CD4-positive, alpha-beta T cell treated with Interleukin-4 for 1 hour (primary cell): ENCODE measurements at places on chromosomes 1 and 21.

GRCh38 chr1:180382326-180383115 is 119.9 kb downstream of the ACBD6 start:
- no peak for DNase-seq

DNA sequence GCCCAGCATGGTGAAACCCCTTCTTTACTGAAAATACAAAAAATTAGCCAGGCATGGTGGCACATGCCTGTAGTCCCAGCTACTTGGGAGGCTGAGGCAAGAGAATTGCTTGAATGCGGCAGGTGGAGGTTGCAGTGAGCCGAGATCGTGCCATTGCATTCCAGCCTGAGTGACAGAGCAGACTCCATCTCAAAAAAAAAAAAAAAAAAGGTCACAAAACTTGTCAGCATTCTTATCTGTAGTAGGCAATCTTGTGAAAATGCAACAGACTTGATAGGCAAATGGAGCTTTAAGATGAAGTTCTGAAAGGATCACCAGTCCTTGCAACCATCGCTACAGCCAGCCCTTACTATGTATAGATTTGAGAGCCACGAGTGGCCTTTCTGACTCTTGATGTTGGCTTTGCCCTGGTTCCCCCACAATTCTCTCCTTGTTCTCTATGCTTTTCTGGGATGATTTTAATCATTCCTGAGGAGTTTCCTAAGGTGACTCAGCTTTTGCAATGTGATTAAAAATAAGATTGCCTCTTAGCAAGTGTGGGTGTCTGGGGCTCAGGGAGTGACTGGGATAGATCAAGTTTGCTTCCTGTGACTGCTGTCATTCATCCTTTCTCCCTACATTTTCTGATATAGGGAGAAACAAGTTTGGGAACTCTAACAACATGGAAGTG is 7.1 kb upstream of the MAP1LC3C start:
- DNase-seq, result no peak

DNA sequence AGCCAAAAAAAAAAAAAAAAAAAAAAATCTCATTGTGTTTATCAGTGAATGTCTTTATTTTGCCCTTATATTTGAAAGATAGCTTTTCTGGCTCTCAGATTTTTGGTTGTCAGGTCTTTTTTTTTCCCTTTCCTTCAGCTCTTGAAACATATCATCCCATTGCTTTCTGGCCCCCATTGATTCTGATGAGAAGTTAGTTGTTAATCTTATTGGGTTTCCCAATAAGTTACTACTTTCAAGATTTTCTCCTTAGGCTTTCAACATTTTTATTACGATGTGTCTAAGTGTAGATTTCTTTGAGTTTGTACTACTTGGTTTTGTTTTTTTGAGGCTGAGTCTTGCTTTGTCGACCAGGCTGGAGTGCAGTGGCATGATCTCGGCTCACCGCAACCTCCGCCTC is 14.7 kb upstream of the SOAT1 start:
- DNase-seq, result no peak

GRCh38 chr1:88916883-88917282 is 25.5 kb upstream of the GTF2B start:
- DNase-seq, result no peak

GRCh38 chr1:201309416-201309815 is 26.1 kb downstream of the PKP1 start:
- DNase-seq, result no peak

DNA sequence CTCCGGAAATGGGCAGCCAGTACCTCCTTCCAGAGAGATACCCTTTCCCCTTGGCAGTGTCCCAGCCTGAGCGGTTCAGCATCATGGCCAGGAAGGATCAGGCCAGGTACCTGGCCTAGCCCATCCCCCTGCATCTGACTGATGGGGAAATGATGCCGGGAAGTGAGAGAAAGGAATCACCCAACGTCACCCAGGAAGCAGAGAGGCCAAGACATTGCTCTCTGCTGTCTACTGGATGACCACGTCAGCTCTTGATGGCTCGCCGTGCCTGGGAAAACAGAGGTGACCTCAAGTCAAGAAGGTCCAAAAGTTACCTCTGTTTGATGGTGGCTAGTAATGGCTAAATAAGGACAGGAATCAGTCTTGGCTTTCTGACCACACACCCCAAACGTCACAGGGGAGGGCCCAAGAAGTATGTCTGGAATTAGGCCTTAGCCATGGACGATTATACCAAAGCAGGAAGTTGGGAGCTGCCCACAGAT is 79.0 kb downstream of the MRPL37 start:
- no peak for DNase-seq

DNA sequence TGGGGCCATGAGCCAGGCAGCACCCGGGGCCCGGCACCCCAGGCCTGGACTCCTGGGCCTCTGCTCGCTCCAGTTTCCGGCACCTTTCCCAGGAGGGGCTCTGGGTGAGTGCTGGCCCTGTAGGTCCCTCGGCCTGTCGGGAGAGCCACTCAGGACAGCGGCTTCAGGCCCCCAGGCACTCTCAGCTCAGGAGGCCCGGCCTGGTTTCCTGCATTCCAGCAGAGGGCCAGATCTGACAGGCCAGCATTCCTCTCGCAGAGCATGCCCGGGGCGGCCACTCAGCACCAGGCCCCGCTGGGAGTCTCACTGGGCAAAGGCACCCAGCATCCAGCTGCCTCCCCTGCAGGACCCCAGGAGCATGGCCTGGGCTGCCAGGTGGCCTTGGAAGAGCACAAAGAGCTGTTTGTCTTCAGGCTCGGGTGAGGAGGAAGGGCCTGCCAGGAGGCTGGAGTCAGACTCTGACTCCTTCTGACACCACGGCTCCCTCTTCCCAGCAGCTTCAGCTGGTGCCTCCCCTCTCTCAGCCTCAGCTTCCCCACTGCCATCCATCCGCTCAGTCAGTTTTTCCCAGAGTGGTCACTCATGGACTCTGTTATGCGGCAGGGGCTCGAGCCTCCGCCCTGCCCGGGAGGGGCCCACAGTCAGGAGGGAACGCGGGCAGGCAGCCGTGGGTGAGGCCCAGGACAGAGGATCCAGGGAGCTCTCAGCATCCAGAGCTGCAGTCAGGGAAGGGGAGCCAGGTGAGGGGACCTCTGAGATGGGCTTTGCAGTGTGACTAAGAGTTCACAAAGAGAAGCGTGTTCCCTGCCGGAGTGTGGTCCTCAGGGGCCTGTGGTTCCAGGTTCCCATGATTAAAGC is 51.7 kb downstream of the WNT9A start:
- DNase-seq, result no peak

DNA sequence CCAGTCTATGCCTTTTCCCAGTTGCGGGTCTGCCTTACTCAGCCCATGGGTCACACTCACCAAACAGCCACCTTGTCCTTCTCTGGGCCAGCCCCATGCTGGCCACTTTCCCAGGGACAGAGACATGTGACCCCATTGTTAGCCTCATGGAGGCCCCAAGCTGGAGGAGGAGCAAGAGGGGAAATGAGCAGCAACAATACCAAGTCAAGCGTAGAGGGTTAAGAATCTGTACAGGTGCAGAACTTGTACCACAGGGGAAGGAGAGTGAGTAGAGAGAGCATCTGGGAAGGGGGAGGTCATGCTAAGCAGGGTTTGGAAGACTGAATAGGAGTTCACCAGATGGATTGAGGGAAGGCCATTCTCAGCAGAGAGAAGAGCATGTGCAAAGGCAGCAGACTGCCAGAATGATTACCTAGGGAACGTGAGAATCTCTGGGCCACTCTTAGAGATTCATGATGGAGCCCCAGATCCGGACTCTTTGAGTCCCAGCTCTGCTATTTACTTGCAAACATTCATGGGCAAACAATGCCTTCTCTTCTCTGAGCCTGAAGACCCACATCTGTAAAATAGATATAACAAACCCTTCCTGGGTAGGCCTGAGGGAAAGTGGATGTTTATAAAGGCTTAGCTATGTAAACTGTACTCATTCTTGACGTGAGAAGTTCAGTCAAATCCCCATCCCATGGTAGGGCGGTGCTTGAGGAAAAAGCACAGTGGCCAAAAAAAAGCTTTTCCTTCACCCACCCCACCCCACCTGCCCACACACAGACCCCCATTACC is 2.8 kb upstream of the SLC2A1 start:
- DNase-seq, result no peak

DNA sequence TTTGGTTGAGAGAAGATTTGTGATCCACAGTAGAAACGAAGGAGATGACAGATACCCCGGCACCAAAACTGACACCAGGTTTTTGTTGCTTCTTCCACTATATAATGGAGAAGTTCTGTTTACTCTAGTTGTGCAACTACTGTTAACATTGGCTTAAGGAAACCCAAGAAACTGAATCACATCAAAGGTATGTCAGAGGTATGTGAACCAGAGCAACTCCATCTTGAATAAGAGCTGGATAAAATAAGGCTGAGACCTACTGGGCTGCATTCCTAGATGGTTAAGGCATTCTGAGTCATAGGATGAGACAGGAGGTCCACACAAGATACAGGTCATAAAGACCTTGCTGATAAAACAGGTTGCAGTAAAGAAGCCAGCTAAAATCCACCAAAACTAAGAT is 173.7 kb upstream of the CAMK1G start:
- no peak for DNase-seq

GRCh38 chr1:229283183-229283611 is 12.3 kb downstream of the RAB4A start:
- DNase-seq, result no peak

- DNase-seq, result no peak
Observed at GRCh38 chr1:225447650-225448089, 19.8 kb upstream of the LBR start.

GRCh38 chr1:2969845-2970291 is 51.4 kb upstream of the ACTRT2 start:
- no peak for DNase-seq

- DNase-seq, result no peak
Observed at GRCh38 chr1:44678626-44679025, 4.1 kb downstream of the ARMH1 start.

- DNase-seq, result no peak
Observed at GRCh38 chr1:3881193-3881480, 18.9 kb downstream of the C1orf174 start.

GRCh38 chr21:45655124-45655523 is 11.6 kb downstream of the PCBP3 start:
- no peak for DNase-seq

DNA sequence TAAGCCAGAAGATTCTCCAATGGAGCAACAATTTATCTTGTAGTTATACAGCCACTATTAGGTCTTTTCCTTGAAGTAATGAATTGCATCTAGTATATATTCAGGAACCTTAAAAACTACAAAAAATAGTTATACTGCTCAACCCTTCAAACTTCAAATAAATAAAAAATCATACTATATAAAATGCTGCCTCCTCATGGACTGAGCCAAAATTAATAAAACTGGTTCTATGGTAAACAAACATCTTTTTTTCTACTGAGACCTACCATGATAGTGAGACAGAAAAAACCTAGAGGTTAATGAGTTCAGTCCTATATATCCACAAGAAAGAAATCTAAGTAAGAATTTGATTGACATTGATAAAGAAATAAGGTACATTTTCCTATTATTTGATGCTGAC is 67.7 kb downstream of the GPATCH2 start:
- no peak for DNase-seq

- no peak for DNase-seq
Observed at GRCh38 chr1:178651742-178652141, 73.3 kb upstream of the RALGPS2 start.

- DNase-seq, result no peak
Observed at GRCh38 chr1:38746941-38747600, 112.5 kb downstream of the RRAGC start.

- DNase-seq, result no peak
Observed at GRCh38 chr1:46393510-46393909, 607 bp upstream of the FAAH start.

- no peak for DNase-seq
Observed at GRCh38 chr1:180691322-180691913, 59.6 kb downstream of the XPR1 start.

- DNase-seq, result no peak
Observed at GRCh38 chr21:38202811-38203210, 54.0 kb upstream of the KCNJ15 start.

DNA sequence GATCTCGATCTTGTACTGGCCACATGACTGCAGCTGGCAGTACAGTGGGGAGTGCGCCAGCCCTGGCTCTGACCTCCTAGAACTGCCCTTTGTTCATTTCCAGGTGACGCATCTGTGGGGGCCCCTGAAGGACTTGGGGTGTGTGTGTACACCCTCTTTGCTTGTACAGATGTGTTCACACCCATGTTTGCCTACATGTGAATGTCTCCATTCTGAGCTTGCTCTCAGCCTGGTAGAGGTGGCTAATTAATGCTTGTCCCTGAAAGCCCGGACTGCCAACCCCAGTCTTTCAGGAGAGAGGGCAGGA is 19.8 kb downstream of the TNFRSF1B start:
- DNase-seq, result no peak

GRCh38 chr1:46278807-46279206 is 24.6 kb downstream of the LRRC41 start:
- DNase-seq, result no peak

DNA sequence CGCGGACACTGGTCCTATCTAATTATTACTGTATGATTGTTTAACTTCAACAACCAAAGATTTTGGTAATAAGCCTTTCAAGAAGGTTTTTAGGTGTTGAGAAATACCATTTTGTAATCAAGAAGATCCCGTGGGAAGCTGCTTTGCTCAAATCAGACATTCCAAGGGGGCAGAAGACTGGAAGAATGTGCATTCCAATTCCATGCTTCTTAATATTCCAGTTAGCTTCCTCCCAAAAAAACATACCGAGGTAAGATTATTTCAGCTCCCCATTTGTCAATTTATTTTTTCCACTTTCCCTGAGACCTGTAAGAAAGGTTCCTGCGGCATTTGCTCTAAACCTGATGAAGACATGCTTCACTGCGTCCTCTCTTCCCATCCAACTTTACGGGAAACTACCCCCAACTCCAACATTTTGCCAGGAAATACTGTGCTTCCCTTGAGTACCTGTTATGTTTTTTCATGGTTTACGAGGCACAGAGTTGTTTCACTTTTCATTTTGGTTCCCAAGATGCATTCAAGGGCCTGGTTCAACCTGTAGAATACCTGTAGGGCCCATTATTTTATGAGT is 4.1 kb downstream of the CNN3 start:
- DNase-seq, result no peak

DNA sequence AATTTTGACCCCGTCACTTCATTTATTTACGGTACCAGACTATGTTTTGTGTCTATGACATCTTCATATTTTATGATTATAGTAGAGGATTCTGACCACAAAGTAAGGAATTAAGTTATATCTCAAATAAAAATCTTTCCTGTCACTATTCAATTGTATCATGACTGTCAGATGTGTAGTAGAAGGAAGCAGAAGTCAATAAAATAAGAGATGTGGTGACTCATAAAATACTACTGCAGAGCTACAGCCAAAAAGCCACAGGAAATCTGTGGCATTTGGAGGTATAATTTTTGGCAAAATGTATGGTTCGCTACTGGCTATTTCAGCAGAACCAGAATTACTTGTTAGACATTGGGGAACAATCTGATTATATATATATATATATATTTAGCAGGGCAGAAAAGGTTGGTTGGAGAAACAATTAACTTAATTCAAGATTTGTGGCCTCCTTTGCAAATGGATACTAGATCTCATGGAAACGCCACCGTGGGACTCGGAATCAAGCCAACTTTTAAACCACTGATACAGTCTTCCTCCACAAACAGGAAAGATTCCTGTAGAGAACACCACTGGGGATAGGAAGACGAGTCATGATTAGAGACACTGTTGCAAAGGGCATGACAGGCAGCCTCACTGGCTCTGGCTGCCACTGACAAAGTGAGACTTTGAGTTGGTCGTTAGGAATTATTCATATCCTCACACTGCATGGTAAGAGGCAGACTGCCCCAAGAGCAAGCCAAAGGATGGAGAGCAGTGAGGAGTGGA is 5.1 kb downstream of the FCRL2 start:
- no peak for DNase-seq

- no peak for DNase-seq
Observed at GRCh38 chr1:75438355-75438754, 172.6 kb downstream of the SLC44A5 start.
